ENCODE measurements at places on chromosomes 16 and 17.

DNA sequence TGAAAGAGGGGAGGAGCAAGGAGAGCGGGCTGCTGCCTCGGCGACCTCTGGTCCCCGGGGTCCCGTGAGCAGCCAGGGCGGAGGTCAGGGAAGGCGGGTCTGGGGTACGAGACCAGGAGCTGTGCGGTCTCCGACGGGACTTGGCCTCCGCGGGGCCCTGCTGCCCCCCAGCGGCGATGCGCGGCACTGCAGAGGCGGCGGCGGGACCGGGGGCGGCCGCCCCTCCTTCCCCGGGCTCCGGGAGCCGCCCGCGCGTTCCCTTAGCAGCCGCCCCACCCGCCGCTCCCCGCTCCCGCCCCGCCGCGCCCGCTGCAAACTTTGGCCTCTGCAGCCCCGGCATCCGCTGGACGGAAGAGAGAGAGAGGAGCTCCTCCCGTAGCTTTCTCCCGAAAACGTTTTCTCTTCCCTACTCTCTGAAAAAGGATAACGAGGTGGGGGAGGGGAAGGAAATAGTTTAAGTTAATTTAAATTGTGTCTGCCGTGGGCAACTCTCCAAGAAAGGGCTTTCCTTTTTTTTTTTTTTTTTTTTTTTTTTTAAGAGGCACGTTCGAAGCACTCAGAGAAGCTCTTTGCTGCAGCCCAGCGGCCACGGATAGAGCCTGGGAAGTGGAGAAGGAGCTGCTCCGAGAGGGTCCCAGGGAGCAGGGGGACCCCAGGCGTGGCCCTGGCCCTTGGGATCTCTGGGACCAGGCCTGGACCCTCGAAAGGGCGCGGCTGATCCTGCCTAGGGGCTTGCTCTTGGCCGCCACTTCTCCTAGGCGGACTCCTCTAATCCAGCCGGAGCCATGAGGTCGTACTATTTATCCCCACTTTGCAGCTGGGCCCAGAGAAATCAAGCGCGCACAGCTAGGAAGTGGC, 43.2 kb downstream of the C16orf82 start:
- DNase-seq, result peak; percentile 57

- no peak for DNase-seq
Observed at GRCh38 chr16:30006095-30006473, 4.7 kb downstream of the DOC2A start.

GRCh38 chr16:23403547-23403946, 49.4 kb downstream of the COG7 start:
- no peak for DNase-seq

GRCh38 chr16:24955975-24956731, 59.0 kb downstream of the ARHGAP17 start:
- DNase-seq, result no peak

DNA sequence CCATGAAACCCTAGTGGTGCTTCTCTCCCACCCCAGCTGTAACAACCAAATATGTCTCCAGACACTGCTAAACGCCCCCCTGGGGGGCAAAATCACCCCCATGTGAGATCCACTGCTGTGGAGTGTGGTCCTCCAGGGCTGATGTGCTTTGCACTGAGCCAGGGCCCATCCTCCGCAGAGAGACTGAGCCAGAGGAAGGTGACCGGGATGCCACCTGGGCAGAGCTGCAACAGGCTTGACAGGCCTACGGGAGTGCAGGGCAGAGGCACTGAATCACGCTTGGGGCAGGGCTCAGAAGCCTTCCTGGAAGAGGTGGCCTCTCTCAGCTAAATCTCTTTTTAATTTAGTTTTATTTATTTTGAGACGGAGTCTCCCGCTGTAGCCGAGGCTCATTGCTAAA, 4.4 kb downstream of the GJD3 start:
- no peak for DNase-seq
